ENCODE measurements at places on chromosomes 2 and 18. TPM values are rescaled to one million over a fixed set of nuclear protein-coding genes. Genes with fewer than 3 reads are reported as not detected.

CDKL4 gene
- not detected for total RNA-seq

NAT8 gene
- not detected for total RNA-seq

DNA sequence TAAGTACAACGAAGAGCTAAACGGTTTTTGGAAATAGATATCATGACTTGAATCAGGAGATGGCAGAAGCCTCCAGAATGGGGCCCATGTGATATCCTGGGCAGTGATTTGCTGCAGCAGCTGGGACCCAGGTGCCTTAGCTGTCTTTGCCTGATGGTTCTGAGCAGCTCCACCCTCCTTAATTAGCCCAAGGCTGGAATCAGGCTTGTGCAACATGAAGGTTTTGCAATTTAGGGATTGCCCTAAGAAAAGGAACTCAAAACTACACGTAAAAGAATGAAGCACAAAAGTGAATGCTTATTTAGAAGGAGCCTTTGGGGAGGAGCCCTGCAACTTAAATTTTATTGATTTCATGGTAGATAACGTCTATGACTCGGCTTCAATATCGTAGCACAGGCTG, 17.3 kb upstream of the CNDP2 start:
- no peak for DNase-seq

DNA sequence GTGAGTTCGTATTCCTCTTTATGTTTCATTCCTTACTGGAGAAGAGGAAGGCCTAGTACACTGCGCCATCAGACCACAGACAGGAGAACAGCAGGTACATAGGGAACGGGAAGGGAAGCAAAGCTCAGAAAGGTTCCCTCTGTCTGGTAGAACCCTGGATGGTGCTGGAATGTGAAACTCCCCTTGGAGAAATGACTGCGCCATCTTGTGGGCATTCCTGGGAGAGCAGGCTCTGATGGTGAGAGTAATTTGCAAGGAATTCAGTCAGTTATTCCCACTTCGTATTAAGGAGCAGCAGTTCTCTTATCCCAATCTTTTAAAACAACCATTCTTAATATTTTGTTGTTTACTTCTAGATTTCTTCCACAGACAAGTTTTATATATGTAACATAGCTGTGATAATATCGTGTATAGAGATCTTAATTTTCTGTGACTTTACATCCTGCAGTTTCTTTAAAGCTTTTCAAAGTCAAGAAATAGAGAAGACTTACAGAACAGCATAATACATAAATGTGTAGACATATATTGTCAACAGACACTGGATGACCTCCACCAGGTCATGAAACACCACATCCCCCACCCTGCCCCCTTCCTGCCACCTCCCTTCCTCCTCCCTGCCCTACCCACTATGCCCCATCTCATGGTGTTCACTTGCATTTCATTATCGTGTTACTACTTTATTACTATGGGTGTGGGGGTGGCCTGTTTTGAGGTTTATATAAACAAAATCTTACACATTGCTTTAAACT, 83.9 kb downstream of the ARHGEF4 start:
- peak; percentile 59 for DNase-seq

- DNase-seq, result peak; percentile 53
These were observed 58.2 kb downstream of the PMAIP1 start for GRCh38 chr18:59957957-59958356.

DNA sequence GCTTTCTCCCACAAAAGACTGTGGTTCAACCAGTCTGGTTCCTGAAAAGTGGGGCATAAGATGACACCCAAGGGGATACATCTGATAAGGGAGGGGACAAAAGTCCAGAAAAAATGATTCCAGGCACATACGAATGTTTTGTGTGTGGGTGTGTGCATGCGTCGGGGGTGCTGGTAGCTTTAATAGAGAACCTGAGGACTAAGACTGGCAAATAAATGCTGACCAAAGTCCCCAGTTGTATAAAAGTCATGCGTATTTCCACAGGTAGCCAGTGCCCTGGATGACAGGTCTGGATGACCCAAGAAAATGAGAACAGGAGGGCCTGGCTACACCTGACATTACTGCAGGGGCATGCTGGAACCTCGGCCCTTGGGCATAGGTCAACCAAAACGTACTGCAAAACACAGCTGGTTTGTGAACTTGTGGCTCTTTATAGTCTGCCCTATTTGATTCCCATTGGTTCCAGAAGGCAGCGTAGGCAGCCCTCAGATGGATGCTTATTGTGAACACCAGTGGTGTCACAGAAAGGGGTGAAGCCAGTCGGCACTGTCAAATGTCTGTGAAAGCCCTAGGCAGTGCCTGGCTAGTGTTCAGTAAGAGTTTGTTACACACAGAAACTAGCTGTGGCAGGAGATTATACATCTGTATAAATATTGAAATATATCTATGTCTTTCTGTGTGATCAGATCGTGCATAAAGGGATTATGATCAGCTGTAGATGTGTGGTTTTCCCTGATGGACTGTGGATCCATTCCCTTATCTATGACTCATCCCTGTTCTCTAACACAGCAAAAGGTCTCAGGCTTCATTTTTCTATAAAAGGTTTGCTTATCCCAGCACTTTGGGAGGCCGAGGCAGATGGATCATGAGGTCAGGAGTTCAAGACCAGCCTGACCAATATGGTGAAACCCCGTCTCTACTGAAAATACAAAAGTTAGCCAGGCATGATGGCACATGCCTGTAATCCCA, 58.3 kb downstream of the INSIG2 start:
- no peak for DNase-seq

ZSWIM2 gene
- total RNA-seq, result not detected

- no peak for DNase-seq
These were observed 484.5 kb downstream of the NUP35 start for GRCh38 chr2:183608747-183609146.

DNA sequence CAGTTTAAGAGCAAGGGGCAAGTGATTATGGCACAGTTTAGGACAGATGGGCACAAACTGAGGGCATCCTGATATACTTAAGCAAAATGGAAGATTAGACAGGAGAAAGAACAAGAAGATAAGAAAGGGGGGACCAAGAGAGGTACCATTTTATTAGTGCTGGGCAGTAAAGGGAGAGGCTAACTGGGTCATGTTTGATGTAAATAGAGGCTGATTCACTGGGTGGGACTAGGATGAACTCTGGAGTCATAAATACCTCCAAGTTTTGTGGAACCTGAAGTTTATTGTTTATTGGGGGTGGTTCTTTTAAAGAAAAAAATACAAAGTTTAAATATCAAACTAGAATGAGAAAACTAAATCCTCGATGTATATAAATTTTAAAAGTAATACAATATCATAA, 1067.2 kb upstream of the GYPC start:
- DNase-seq, result no peak

DNA sequence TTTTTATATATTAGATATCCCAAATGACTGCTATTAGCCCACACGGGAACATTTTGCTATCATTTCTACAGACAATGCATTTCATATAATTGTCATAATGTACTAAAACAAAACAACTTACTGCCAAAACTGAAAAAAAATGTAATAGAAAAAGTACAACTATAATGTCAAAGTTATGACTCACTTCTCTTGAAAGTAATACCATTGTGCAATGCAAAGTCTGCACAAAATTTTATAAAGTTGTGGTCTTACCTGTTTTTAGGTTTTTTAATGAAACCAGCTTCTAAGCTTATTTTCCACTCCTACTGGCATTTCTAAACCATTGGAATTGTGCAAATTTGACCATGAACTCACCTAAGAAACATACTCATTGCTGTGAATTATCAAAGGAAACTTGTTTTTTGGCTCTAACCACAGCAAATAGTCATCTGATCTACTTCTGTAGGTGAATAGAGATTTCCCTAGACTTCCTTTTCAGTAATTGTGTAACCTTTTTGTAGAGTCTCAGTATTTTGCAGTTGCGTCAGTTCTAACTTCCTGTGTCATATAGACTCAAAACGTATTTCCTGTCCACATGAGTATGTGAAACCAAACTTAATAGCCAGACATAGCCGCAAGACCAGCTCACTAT, 31.9 kb upstream of the TFPI start:
- no peak for DNase-seq

DNA sequence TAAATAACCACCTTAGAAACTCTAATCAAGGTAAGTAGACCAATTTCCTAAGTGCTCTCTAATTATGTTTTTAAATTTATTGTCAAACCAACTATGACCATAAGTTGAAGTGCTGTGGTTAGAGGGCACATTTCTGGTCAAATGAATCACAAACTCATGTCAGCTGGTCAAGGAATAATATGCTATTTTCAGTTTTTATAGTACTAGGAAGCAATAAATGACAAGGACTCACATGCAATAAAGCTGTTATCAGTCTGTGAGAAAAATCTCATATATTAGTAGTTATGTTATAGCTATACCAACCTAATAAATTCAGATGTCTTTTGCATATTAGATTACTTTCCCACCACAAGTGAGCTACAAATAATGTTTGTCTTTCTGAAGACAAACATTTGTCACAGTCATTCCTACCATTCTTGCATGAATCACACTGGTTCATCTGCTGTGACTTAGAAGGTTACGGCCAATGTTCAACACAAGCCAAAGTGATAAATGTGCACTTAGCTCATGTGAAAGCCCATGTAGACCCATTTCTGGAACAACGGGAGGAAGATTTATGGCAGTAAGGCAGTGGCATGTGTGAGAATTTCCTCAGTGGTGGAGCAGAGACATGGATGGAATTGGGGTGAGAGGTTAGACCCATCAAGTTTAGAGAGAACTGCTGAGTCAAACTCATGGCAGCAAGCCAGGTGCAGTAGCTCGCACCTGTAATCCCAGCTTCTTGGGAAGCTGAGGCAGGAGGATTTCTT, 27.4 kb upstream of the CCNYL1 start:
- DNase-seq, result no peak

MAP2 gene
- total RNA-seq, result 2.8 TPM

DNA sequence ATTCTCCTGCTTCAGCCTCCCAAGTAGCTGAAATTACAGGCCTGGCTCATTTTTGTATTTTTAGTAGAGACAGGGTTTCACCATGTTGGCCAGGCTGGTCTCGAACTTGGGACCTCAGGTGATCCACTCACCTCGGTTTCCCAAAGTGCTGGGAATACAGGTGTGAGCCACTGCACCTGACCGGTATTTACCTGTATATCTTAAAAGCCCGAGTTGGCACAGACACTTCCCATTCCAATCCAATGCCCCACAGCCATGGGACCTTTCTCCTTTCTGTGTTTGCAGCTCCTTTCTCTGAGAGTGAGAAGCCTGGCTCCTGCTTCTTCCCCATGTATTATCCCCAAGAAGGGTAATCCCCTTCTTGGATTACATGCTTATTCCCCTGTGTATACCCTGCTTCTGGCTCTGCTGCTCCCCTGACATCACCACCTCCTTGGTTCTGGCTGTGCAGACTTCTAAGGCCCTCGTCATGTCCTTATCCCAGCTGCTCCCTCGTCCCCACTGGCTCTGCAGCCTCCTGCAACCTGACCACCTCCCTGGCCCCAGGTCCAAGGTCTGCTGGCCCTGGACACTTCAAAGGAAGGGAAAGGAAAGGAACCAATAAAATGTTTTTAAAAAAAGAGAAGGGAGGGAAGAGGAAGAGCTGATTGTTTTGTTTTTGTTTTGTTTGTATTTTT, 52.8 kb downstream of the INPP5D start:
- DNase-seq, result no peak

DNA sequence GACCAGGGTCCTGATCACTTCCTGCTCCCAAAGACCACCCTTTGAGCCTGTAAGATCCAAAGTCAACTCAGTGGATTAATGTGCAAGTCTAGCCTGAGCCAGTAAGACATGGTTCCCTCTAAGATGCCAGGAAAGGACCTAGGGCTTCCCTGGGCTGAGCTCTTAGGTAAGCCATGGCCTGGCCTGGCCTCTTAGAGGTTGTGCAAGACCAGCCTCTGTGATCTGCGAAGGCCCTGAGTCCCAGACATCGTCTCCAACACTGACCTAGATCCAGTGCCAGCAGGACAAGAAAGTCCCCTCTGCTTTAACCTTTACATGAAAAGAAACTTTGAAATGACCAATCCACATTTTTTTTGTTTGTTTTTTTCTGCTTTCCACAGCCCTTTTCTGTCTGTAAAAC, 73.6 kb upstream of the CYP1B1 start:
- DNase-seq, result peak; percentile 53

DNA sequence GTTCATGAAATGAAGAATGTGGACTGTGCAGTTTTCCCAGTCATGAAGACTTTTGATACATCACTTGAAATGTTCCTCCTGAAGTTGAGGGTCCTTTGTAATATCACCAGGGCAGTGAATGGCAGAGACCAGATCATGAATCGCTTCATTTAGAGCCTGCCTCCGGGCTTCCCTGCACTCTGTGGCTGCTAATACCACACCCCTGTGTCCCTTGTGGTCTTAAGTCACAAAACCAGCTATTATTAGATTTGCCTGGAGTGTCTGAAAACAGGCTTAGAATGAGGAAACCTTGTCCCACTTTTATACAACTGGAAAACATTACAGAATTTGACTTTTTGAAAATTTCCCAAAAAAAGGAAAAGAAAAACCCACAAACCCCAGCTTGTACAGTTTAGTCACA, 147.9 kb downstream of the MGAT5 start:
- no peak for DNase-seq

- DNase-seq, result no peak
These were observed 343.2 kb upstream of the VRK2 start for GRCh38 chr2:57703407-57703806.

UGT1A3 gene
- total RNA-seq, result not detected

DNA sequence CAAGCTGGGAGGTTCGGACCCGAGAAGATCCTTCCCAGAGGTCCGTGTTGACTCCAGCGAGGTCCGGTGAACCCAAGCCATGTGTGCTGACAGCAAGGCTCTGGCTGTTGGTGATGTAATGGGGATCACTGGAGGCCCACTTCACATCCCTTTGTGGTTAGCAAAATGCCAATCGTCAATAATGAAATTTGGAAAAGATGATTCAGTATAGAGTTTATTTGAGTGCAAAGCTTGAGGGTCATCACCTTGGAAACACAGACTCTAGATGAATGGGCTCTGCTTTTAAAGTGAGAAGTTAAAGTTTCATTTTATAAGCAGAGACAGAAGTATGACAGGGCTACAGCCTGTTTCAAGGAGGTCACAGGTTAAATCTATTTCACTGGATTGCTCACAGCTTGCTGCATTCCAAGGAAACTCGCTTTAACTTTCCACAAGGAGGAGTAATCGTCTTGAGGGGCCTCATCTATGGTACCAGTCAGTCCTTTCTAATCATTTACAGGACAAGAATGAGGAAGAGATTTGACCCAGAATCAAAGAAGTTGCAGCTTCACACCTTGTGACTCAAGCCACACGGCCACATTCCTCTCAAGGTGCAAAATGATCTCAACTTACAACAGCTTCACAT, 140.5 kb downstream of the TPO start:
- DNase-seq, result no peak

DNA sequence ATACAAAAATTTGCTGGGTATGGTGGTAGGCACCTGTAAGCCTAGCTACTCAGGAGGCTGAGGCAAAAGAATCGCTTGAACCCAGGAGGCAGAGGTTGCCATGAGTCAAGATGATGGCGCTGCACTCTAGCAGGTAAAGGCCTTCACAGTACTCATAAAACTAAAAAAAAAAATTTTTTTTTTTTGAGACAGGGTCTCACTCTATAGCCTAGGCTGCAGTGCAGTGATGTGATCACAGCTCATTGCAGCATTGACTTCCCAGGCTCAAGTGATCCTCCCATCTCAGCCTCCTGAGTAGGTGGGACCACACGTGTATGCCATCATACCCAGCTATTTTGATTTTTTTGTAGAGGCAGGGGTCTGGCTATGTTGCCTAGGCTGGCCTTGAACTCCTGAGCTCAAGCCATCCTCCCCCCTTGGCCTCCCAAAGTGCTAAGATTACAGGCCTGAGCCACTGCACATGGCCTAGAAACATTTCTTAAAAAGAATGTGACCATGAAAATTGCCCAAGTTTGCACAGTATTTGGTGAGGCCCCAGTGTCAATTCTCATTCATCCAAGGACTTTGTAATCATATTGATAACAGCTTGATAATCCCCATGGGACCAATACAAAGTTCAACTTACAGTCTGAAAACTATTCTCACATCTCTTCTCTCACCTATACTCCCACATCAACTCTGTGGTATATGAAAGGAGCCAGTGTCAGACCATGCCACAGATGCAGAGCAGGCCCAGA, 64.2 kb upstream of the MYCN start:
- no peak for DNase-seq
